SK-N-DZ (cell line): ENCODE measurements at places on chromosomes 6 and 20.
A peak's percentile ranks its signal among the peaks of the same experiment; 100 is the strongest.

- DNase-seq: no peak
These were observed 76.2 kb upstream of the IPCEF1 start for GRCh38 chr6:154432533-154433476.

DNA sequence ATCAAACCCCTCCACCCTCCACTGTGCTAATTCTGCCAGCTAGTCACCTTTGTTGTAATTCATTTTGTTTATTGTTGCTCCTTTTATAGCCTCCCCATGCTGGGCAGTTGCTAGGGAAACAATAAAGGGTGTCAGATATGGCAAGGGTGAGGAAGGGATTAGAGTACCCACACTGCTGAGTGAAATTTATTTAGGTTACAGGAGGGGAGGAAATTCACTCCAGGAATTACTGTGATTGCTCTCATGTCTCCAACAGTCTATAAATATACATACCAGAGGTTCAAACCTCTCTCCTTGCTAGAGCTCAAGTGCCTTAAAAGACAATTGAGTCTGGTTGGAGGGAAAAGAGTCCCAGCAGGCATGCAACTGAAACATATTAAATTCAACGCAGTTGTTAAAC is 90.6 kb upstream of the ADGRF1 start:
- DNase-seq: no peak

GRCh38 chr6:42727087-42727611 is 4.8 kb upstream of the PRPH2 start:
- no peak for DNase-seq

GRCh38 chr6:74642101-74642500 is 563.8 kb downstream of the COL12A1 start:
- no peak for DNase-seq

DNA sequence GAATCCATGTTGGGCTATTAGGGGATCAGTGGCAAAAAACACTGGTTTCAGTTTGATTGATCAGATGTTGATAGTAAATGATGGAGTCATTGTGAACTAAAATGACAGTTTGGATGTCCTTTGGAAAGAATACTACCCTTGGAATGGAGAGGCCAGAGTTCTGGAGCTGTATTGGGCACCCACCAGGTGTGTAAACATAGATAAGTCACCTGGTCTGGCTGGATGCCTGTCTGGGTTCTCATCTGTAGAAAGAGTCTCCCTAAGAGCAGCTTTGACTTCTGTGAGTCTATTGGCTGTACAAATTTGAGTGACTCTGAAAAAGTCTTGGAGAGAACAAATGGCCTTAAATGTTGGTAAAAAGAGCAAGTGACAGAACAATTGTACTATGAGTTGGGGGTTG is 115.0 kb downstream of the SCP2D1 start:
- DNase-seq: no peak

GRCh38 chr6:84243240-84243639 is 15.8 kb upstream of the CEP162 start:
- DNase-seq: no peak

GRCh38 chr20:13355941-13356486 is 134.9 kb downstream of the ISM1 start:
- no peak for DNase-seq

GRCh38 chr6:5462856-5463255 is 201.5 kb downstream of the FARS2 start:
- DNase-seq: no peak

DNA sequence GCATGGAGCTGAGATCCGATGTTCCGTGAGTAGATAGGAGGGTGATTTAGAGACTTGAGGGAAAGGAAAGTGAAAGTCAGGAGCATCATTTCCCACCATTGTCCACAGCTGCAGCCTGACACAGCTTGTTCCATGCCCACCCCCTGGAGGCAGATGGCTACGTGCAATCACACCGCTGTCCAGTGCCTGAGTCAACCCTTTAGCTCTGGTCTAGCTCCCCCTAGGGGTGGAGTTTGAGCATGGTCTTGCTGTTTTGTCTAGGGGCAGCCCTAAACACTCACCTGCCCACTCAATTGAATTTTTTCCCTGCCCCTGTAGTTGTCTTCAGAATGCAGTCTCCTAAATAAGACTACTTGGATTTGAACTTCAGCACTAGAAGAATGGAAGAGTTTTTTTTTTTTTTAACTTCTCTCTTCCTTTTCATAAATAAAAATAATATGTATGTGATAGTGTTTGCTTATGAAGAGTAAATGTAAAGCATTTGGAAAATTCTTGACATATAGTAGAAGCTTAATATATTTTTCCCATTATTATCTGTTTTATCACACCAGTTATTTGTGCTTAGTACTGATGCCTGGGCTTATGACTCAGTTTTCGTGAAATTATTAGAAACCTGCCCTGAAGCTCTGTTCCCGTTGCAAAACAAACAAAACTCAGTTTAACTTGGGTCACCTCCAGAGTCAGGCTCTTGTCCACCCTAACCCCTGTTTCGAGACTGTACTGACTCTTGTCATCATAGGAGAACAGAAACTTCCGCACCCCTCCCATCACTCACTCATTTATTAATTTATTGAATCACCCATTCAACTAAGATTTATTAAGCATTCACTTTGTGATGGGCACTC is 814.8 kb downstream of the MAFB start:
- peak; percentile 92 for DNase-seq

DNA sequence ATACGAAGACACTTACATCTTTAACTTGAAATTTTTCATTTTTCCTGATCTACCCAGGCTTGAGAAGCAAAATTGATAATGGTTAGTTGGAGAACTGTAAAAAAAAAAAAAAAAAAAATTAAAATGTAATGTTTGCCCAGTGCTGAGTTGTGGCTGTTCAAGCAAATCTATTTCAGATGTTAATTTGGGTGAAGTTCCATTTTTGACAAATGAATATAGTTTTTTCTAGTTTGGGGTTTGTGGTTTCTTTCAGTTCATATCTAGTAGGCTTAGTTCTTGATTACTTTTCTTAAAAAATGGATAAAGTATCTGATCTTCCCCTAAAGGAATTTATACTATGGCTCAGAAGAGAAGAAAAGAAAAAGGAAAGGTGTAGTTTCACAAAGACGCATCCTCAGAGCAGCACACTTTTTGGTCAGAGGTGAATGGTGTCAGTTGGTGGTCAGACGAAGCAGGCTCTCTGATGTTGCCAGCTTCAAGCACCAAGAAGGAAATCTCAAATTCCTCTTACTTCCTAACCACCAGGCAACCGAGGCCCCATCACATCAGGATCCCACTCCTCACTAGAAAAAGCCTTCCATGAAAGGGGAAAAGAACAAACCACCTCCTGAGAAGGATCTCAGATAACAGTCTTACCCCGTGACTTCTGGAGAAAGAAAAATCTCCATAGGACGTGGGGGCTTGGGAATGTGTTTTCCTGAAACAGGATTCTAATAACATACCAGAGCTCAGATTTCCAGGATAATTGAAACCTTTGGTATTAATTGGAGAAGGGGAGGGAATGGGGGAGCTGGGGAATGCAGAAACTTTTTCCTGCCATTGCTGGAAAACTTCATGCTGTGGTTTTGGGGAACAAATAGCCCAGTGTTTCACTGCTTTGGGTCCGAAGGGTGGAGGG is 396.2 kb downstream of the CD83 start:
- DNase-seq: no peak

- no peak for DNase-seq
These were observed 39.9 kb downstream of the MYB start for GRCh38 chr6:135221042-135221441.

DNA sequence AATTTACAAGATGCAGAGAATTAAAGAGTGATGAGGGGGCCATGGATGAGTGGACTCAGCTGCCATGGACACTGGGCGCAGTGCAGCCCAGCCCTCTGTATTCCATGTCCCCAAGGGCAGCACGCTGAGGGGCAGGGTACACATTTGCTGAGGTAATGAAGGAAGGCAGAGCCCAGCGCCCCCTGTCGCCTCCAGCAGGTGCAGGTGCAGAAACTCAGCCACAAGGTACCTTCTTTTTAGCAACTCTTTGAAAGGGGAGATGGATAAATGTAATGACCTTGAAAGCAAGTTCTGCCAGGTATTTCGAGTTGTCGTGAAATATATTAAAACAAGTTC is 7.1 kb downstream of the CD93 start:
- DNase-seq: no peak

DNA sequence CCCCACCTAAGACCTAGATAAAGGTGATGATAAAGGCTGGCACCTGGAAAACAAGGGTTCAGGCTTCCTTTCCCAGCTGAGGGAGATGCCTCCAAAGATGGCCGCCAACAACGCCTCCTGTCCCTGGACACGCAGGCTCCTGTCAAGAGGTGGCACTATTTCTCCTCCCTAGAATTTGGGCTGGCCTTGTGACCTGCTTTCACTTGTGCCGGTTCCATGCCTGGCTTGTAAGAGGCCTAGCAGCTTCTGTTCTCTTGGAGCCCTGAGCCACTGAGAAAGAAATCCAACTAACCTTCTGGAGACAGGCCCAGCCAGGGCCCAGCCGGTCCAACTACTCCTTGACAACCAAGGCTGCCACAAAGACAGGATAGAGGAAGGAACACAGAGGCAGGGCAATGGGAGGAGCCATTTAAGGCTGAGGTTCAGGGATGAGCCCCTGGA is 60.2 kb upstream of the RALY start:
- peak; percentile 74 for DNase-seq

GRCh38 chr6:154127657-154128056 is 88.6 kb downstream of the OPRM1 start:
- no peak for DNase-seq

- no peak for DNase-seq
These were observed 8.9 kb downstream of the HTR1B start for GRCh38 chr6:77454386-77454785.

DNA sequence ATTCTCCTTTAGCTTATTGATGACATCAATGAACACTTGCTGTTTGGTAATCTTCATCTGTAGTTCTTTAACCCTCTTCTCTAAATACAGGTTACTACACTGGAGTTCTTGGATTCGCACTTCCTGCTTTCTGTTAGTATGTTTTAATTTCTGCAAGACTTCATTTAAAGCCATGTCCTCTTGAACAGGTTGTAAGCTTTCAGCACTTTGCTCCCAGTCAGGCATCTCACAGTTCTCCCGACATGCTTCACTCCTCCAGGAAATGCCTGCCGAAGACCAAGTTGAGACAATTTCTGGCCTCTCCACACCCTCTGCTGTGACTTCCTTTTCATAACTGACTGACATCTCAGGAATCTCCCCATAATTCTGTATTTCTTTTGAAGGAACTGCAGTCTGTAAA is 15.8 kb downstream of the CAGE1 start:
- no peak for DNase-seq

- DNase-seq: no peak
These were observed 37.9 kb downstream of the SUN5 start for GRCh38 chr20:32966382-32966781.

DNA sequence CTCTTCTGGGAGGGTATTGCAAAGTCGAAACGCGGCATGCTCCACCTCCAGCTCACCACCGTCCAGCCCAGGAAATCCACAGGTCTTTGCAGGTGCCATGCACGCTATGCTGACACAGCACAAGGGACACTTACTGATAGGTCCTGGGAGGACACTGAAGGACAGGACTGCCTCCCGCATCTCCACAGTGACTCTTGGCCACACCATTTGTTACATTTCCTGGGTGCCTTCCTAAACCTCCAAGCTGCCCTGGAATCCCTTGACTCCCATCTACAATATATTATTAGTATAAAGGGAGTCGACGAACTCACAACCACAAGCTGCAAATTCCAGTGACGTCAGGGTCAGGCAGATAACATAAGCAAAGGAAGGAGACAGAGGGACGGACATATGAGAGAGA is 106.9 kb downstream of the JPH2 start:
- no peak for DNase-seq
